Ureter (tissue), 1 donor: ENCODE measurements at places on chromosomes 2 and 18.

DNA sequence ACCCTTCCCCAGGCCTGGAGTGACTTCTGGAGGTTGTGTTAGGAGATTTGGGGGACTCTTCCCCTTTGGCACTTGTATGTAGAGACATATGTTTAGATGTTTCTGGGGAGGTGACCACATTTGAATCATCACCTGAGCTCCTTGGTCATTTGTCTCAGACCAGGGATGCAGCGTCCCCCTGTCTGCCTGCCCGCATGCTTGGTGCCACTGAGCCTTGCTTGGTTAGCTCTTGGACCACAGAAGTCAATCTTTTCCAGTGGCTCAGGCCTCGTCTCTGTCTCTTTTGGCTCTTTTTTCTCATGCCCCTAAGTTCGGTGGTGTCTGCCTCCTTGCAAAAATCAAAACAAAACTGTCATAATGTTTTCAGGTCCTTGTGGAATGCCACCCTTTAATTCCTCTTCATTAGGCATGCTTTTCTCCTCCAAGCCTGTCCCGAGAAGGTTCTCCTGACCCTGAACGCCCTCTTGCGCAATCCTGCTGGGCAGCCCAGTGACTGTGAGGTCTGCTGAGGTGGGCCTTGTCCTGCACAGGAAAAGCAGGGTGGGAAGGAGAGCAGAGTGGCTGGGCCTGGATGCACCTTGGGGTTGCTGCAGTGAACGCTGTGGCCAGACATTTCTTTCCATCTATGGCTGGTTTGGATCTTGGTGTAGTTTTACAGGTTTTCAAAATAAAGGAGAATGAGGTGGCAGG lies 24.9 kb downstream of the GLI2 start:
- DNase-seq, result no peak

- no peak for DNase-seq
Observed at GRCh38 chr2:56713161-56713676, 529.4 kb downstream of the CCDC85A start.

DNA sequence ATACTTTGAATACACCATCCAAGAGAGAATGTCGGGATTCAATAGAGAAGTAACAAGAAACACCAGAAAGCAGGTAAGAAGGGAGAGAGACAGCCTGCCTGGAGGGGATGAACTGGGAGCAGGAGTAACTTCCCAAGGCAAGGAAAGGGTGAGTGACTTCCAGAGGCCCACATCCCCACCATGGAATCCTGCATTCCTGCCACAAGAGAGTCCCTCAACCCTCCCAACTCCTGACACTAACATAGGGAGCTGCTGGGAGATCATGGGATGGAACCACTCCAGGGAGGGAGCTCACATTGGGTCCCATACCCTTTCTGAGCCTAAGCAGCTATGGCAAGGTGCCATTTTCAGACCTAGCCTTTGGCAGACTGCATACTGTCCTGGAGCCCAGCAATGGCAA lies 5.5 kb upstream of the TMEM163 start:
- DNase-seq, result no peak

DNA sequence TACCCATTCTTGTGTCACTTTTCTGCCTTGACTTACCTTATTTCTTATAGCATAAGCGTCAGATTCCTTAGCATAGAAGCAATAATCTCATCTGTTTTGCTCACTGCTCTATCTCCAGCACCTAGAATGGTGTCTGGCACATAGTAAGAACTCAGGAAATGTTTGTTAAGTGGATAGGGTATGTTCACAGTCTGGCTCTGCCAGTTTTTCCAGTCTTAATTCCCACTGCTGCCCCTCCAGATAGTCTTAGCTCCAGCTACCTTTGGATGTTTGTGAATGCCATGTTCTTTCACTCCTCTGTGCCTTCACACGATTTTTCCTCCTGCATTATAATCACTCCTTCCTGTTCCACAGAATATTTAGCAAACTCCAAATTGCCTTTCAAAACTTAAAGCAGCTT lies 29.0 kb downstream of the DNAJC10 start:
- DNase-seq, result no peak

- DNase-seq, result no peak
Observed at GRCh38 chr18:11020161-11020853, 129.1 kb downstream of the PIEZO2 start.

GRCh38 chr2:2947406-2947805 lies 430.2 kb downstream of the EIPR1 start:
- no peak for DNase-seq

- DNase-seq, result no peak
Observed at GRCh38 chr2:856456-856855, 94.2 kb upstream of the SNTG2 start.

GRCh38 chr2:25306777-25307368 lies 34.9 kb downstream of the DNMT3A start:
- DNase-seq, result no peak

DNA sequence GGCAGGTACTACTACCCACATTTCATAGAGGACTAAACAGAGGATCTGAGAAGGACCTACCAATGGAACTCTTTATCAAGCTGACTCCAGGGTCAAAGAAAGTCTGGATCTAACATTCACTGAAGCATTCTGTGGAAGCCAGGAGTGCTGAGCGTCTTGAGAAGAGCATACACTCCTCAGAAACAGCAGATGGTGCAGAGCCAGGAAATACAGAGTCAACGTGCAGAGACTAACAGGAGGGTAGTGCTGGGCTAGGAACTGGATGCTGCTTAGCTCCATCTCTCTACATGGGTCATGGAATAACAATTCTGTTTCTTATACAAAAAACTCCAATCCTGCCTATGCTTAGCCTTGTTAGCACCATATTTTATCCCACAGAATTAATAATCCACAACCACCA lies 5.5 kb upstream of the SERTAD2 start:
- DNase-seq, result no peak

DNA sequence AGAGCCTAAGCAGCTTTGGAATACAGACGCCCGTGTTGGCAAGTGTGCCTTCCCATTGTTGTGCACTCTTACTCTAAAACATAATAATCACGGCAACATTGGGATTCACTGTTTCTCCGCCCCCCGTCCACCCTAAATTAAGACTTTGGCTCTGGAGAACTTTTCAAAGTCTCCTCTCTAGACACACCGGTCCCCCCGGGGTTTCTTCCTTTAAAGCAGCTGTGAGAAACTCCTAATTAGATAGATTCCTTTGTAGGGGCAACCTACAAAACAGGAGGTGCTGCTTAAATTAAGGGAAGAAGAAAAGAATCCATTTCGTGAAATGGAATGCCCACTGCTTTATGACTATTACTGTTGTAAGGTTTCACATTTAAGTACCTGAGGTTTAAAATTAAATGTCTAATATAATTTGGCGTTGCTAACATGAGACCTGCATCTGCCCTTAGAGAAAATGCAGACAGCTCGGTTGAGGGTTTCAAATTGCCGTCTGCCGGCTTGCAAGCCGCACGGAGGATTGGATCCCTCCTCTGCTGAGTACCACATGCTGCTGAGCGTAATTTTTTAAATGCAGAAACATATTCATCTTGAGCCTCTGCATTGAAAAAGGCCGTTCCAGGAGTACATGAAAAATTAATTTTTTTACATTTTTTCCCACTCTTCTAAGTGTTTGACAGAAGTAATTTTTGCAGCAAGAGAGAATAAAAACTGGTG lies 233.3 kb downstream of the GBX2 start:
- no peak for DNase-seq

- DNase-seq, result no peak
Observed at GRCh38 chr2:235614900-235615712, 121.3 kb downstream of the AGAP1 start.

GRCh38 chr18:7844418-7844817 lies 277.3 kb downstream of the PTPRM start:
- no peak for DNase-seq

GRCh38 chr2:160486341-160486740 lies 7.3 kb downstream of the RBMS1 start:
- no peak for DNase-seq

- DNase-seq, result no peak
Observed at GRCh38 chr18:46751882-46752281, 5.0 kb downstream of the ST8SIA5 start.

- DNase-seq, result no peak
Observed at GRCh38 chr18:70431203-70431624, 142.4 kb downstream of the SOCS6 start.

- DNase-seq, result no peak
Observed at GRCh38 chr2:46574457-46575355, 95.3 kb downstream of the TMEM247 start.

DNA sequence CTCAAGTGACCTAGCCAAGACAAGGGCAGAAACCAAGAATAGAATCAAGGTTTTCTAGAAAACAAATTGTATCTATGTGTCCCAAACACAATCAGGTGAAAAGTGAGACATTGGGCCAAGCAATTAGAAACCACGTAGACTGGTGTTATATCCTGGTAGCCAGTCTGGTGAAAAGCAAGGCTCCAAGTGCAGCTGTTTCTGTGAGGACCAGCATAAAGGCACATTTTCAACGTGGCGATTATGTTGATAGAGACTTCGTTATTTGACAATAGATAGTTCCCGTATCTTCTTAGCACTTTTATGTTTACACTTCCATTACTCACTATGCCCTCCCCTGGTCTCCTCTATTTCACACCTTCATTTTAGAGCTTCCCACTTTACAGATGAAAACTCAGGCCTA lies 103.2 kb upstream of the ZFP36L2 start:
- DNase-seq, result no peak

DNA sequence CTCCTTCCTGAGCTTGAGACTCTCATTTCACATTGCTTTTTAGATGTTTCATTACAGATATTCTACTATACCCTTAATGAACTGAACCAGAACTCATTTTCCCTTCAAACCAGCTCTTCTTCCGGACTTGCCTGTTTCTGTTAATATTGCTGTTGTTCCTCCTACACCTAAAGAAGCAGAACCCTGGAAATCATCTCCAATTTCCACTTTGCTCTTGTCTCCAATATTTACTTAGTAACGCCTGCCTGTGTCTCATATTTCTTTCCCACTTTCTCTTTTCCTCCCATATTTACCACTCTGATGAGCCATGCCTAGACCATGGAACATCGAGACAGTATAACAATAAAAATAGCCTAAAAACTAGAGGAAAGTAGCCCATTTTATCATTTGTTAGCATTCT lies 17.9 kb upstream of the GMCL1 start:
- no peak for DNase-seq

- no peak for DNase-seq
Observed at GRCh38 chr2:16613539-16614011, 52.1 kb downstream of the CYRIA start.

GRCh38 chr18:11767935-11768334 lies 78.9 kb downstream of the GNAL start:
- no peak for DNase-seq

GRCh38 chr18:79866889-79867574 lies 69.3 kb downstream of the KCNG2 start:
- DNase-seq, result peak; percentile 29

DNA sequence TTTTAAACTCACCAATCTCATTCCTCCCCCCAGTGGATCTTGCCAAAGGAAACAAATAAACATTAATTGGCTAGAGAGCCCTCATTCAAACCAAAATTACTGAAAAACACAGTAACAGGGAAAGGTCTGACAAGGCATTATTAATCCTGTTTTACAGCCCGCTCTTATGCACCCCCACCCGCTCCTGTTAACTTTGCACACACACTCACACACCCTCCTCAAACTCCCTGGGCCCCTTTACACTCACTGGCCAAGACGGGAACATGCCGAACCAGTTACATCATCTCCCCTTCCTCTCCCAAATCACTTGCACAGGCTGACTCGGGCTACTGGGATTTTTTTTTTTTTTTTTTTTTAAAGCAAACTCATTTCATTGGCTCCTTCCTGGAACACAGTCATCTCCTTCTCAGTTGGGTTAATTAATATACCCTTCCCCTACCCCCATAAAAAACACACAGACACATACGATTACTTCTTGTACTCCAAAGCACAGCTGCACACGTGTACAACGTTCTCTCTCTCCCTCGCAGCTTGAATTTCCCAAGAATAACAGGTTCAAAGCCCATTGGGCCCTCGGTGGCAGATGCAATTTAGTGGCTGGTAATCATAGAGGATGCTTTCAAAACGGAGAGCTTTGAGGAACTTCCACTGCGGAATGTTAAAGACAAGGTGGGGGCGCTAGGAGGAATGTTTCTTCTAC lies 31.8 kb downstream of the KLF7 start:
- DNase-seq, result peak; percentile 78

DNA sequence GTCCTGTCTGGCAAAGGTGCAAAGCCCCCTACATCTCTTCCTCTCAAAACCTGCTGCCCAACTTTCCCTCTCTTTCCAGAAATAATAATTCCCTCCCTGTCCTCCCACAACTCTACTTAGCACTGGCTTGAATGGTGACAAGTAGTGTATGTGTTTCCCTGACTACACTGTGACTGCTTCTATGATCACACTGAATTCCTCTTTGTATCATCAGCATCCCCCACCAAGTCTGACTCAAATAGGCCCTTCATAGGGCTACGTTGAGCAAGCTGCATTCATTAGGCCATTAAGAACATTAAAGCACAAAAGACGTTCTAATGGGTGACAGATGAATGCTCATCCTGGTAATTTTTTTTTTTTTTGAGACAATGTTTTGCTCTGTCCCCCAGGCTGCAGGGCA lies 13.7 kb upstream of the ST3GAL5 start:
- no peak for DNase-seq

GRCh38 chr2:103526757-103527156 lies 764.9 kb downstream of the TMEM182 start:
- no peak for DNase-seq

DNA sequence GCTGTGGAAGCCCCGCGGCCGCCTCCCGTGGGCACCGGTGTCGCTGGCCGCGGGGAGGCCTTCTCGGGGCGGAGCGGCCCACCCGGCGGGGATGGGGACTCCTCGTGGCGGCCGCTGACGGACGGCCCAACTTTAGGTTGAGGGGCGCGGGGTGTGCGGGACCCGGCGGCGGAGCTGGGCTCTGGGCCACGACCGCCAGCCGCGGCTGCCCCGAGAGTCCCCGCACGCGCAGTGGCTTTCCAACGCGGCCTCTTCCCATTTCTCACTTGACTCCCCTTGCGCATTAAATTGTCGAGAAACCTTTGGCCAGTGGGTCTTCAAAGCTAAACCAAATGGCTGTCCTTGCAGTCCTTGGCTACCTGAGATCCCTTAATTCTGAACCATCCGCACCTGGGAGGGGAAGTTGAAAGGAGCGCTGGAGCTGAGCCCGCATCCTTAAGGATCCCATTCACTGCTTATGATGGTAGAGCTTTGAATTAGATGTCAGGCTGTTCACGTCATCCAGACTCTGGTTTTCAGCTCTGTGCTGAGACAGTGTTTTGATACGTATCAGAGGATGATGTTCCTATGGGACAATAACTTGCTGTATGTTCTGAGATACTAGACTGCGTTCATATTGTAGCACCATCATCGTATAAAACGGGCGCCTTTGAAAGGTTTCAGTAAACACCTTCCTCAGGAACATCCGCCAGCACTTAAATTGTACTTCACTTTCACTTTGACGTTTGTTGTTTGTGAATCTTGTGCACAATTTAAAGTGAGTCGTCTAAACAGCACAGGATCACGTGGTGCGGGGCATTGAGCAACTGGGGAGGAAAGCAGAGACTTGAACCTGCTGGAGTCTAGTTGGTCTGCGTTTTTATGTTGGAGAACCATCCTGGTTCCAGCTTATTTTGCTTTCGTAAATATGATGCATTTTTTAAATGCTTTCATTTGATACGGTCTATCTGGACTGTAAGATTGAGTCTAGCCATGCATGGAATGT lies 874 bp downstream of the CLIP4 start:
- DNase-seq, result peak; percentile 73

- DNase-seq, result no peak
Observed at GRCh38 chr2:177721818-177722567, 329.4 kb downstream of the AGPS start.
